ENCODE measurements at places on chromosomes 16 and 17. TPM values are rescaled to one million over a fixed set of nuclear protein-coding genes. Genes with fewer than 3 reads are reported as not detected.

Gene CACNG4
- total RNA-seq = not detected

Gene PPL
- total RNA-seq = 51.5 TPM

Gene HOXB2
- 8.7 TPM for total RNA-seq

Gene PARD6A
- total RNA-seq = 0.44 TPM

Gene OR3A3
- total RNA-seq = not detected

Gene NUP85
- 35.2 TPM for total RNA-seq

Gene FOXN1
- total RNA-seq = not detected

Gene UNK
- 21.5 TPM for total RNA-seq

Gene HOXB1
- total RNA-seq = not detected

Gene TP53TG3
- total RNA-seq = not detected

Gene ENPP7
- total RNA-seq = not detected

Gene KRT33B
- not detected for total RNA-seq

Gene OR1E1
- not detected for total RNA-seq

Gene RAP1GAP2
- total RNA-seq = 0.83 TPM

Gene ZG16B
- not detected for total RNA-seq

Gene C17orf50
- total RNA-seq = not detected

Gene LRRC3C
- not detected for total RNA-seq

Gene IL21R
- 2.2 TPM for total RNA-seq

Gene CHAD
- total RNA-seq = not detected

Gene GPR179
- 0.17 TPM for total RNA-seq

Gene RAB26
- 2.9 TPM for total RNA-seq

Gene TBC1D3B
- 1.5 TPM for total RNA-seq

Gene KRT20
- total RNA-seq = not detected

Gene B3GNT9
- 55.6 TPM for total RNA-seq

Gene SLC16A6
- 0.15 TPM for total RNA-seq

Gene ATP6V0D1
- total RNA-seq = 181 TPM

Gene CASKIN1
- 2.0 TPM for total RNA-seq

Gene SSTR5
- not detected for total RNA-seq

Gene COG8
- 43.3 TPM for total RNA-seq

Gene KRTAP16-1
- not detected for total RNA-seq

Gene TTLL6
- total RNA-seq = under 0.01 TPM
